AG04450 (cell line): ENCODE measurements at places on chromosomes 2 and 18.
A peak's percentile ranks its signal among the peaks of the same experiment; 100 is the strongest.

DNA sequence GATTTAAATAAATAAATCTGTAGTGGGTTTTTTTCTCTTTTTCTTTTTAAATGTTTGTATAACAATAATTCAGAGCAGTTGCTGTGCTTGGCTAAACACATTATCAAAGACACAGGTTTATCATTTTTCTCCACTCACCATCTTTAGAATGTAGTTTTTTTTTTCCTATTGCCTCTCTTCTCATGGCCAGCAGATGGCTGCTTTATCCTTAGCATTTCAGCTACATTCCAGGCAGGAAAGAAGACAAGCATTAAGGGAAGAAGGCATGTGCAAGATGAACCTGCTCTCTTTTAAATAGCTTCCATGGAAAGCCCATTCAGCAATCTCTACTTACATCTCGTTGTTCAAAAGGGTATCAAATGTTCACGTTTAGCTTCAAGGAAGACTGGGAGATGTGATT, 42.6 kb downstream of the ARHGAP15 start:
- DNase-seq: no peak

DNA sequence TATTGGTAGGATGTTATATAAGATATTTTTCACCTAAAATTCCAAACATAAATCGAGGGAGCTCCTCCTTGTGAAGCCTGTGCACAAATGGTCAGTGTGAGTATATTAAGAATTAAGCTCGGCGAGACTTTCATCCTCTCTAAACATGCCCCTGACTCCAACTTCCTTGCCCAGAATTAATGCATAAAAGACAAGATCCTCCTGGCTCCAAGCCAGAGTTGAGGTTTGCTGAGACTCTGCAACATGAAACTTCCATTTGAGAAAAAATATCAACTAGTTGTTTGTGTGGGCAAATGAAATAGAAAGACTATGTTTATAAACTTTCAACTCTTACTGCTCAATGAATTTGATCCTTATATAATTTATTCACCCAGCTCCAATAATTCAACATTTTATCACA, 68.1 kb downstream of the CCDC178 start:
- no peak for DNase-seq

- DNase-seq: no peak
These were observed 9.0 kb downstream of the STEAP3 start for GRCh38 chr2:119232666-119232993.

- DNase-seq: peak; percentile 51
These were observed 149.9 kb downstream of the RBM43 start for GRCh38 chr2:151111599-151112278.

- no peak for DNase-seq
These were observed 164.0 kb downstream of the SLC39A10 start for GRCh38 chr2:195820867-195821565.

DNA sequence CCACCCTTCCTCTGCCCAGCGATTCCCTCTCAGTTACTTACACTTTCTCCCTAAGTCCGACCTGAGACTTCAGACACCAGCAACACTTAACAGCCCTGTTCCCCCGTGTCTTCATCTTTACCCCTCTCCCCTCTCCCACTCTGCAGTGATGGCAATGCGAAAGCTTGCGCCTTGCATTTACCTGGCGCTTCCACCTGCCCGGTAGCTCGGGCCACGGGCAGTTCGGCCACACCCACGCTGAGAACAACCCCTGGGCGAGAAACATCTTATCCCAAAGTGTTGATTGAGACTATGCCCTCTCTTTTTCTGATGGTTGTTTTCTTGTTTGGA, 558 bp downstream of the DNAJC10 start:
- no peak for DNase-seq

GRCh38 chr18:5961097-5961827, 65.9 kb upstream of the TMEM200C start:
- DNase-seq: no peak

DNA sequence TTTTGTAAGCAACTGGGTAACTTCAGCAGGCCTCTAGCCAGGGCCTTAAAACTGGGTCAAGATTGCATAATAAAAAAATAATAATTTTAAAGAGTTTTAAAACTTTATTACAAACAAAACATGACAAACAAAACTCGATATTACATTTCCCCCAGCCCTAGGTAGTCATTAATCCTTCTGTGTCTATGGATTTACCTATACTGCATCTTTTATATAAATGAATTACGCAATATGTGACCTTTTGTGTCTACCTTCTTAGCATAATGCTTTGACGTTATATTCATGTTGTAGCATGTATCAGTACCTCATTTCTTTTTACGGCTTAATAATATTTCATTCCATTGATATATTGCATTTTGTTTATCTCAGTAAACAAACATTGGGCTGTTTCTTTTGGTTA, 113.5 kb downstream of the CCDC178 start:
- DNase-seq: no peak

GRCh38 chr2:241882091-241882625, 12.6 kb downstream of the RTP5 start:
- no peak for DNase-seq

GRCh38 chr2:192286093-192286701, 91.5 kb upstream of the TMEFF2 start:
- DNase-seq: peak; percentile 23

GRCh38 chr18:58132595-58133261, 88.7 kb downstream of the NEDD4L start:
- DNase-seq: no peak

DNA sequence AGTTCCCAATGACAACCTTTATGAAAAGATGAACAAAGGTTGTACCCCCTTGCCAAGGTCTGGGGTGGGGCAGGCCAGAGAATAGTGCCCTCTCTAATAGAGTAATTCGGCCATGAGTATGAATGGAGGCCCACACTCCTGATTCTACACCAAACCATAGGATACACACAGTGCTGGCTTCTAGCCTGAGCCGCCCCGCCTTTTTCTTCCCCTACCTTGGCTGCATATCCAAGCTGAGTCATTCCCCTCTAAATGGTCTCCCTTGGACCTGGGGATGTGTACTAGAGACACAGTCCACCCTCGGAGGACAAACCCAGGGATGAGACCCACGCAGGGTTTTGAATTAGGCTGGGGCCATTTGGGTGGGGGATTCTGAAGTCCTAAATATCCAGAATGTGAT, 107.2 kb upstream of the CAPN13 start:
- DNase-seq: no peak

DNA sequence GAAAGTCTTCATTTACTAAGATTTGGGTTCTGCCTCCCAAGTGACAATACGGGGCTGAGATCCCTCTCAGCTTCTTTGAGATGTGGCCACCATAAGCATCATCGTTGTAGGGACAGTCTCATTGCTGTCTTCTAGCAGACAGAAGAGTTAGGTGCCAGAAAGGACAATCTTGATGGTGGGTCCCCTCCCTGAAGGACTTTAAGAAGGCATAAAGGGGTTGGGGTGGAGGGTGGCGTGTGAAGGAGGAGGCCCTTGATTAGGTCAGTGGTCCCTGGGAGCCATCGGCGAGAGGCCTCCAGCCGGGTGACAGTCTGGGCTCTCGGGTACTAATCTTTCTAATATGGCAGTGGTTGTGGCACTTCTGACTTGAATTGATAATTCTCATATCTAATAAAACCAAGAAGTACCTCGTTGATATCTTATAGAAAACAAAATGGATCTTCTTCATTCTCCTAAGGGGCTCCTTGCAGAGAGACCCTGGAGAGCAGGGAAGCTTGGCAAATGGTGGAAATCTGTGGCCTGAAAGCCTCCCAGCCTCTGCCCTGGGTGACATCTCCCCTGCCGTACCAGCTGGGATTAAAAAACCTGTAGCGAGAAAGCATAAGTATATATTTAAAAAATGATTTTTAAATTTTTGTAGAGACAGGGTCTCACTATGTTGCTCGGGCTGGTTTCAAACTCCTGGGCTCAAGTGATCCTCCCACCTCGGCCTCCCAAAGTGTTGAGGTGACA, 7.2 kb upstream of the PSMD1 start:
- DNase-seq: no peak

DNA sequence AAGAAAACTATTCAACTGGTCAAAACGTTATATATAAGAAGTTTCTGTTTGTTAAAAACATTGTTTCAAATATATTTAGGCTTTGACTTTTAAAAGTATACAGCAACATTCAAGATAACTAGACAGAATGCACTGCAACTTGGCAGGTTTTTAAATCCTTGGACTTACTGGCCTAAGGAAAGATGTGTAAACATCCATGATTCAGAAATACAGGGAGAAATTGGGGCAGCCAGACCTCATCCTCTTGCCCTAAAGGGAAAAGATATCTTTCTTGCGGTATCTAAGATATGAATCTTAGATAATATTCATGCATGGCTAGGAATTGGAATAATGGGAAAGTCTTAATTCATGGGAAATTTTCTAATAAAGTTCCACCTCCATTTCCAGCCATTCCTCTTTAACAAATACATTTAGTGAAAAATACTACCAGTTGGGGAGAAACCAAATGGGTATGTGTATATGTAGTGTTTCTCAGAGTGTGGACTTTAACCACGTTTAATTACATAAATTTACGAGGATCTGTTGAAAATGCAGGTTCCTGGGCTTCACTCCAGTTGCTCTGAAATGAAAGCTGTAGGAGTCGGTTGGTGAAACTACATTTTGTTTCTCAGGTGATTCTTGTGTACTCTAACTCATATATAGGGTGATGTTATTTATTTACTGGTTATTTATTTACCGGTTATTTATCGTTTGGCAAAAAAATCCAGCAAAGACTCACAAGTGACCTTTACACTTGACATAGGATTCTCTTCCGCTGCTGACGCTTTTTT, 587 bp upstream of the TANK start:
- DNase-seq: no peak

DNA sequence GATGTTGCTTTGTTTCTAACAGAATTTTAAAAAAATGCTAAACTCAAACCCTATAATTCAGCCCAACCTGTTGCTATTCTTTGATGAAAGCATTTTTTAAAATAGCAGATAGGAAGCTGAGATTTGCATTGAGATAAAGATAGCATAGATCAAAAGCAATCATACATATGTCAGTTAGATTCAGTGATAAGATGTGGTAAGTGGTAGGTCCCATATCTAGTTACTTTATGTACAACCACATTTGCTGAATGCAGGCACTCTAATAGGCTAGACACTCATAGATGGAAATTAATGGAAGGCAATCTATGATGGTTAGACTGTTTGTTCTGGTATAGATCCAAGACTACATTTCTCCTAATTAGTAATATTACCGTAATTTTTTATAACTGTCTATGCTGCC, 27.2 kb upstream of the C1D start:
- no peak for DNase-seq

- peak; percentile 72 for DNase-seq
These were observed 60.1 kb downstream of the SPIRE1 start for GRCh38 chr18:12597760-12598159.

GRCh38 chr2:241068136-241068941, 33.7 kb downstream of the MTERF4 start:
- DNase-seq: no peak

GRCh38 chr2:134248913-134249312, 5.0 kb upstream of the MGAT5 start:
- no peak for DNase-seq

DNA sequence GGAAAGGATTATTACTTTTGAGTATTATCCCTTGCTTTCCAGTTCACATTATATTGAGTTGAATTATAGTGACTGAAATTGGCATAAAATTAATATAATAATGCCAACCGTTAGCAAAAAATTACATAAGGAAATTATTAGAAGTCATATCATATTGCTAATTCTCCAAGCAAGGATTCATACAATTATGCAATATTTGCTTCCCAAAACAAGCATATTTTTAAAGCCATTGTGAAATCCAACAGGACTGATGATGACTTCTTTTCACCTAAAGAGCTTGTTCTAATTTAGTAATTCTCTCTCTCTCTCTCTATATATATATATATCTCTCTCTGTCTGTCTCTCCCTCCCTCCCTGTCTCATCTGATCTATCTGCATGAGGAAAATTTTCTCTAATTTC, 283.5 kb downstream of the DSEL start:
- no peak for DNase-seq

DNA sequence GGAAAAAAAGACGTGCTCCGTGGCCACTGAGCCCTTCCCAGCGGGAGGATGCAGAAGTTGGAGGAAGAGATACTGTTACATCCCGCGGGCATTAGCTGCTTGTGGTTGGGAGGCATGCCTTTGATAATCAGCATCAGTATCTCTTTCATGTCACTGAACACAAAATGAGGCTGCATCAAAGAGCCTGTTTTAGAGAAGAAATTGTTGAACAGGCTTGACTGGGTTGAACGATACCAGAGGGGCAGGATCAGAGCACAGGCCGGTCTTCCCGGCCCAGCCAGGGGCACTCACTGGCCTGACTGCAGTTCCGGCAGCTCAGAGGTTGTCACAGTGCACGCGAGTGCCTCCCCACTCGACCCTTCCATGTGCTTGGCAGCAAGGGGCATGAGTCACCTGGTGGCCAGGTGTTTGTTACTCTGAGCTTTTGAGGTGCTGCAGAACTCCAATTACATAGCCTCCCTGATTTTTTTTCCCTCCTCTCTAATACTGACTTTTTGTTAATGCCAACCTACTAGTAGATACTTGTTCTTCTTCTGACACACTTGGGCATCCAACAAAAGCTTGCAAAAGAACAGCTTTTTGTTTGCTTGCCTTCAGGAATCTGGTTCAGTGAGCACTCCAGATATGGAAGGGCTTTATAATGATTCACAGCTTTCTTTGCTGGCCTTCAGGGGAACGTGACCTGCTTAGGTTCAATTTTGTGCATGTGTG, 121.6 kb downstream of the VAPA start:
- DNase-seq: no peak

- no peak for DNase-seq
These were observed 255.6 kb downstream of the DCDC2C start for GRCh38 chr2:3958969-3959368.

- no peak for DNase-seq
These were observed 242.1 kb downstream of the TMX3 start for GRCh38 chr18:68472701-68473295.

- no peak for DNase-seq
These were observed 2.2 kb downstream of the KIAA1328 start for GRCh38 chr18:36831139-36831538.

DNA sequence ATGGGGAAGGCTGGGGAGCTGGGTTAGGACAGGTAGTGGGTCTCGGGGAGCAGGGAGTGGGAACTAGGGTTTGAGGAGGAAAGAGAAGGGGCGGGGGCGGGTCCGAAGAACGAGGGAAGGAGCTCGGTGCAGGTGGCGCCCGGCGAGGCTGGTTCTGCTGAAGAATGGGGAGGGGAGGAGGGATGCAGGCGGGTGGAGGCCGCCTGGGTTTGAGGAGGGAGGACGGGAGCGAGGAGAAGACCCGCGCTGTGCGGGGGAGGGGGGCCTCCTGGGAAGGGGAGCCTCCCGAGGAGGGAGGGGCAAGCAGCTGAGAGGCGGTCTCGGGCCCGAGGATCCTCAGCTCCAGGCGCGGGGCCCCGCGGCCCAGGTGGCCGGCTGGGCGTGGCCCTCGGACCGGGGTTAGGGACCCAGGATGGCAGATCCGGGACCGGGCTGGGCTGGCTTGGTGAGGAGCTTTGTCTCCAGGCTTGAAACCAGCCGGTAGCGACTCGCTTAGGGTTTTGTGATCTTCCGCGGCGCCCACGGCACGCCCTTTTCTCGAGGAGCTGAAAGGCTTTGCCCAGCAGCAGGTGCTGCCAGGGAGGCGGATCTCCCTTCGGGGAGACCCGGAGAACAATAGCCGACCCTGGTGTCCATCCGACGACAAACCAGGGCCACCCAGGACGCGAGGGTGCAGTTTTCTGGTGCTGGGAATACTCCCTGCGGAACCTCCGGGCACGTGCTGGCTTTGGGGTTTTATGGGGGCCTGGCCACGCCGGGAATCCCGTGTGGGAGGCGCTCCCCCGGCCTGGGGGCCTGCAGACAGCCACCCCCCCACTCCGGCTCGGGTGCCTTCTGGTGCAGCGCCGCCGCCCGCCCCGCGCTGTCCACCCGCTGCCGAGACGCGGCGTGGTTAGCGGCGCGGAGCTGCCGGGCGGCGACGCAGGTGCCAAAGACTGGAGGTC, 1.4 kb downstream of the DPYSL5 start:
- no peak for DNase-seq
